Fibroblast of lung (primary cell): ENCODE measurements at places on chromosomes 7 and 10.
A peak's percentile ranks its signal among the peaks of the same experiment; 100 is the strongest.

- no peak overlapping the region for H3K4me3 ChIP-seq
- DNase-seq = no peak
- H3K27me3 ChIP-seq = no peaks in the 10 kb centered on the region
- no peaks in the 10 kb centered on the region for H3K36me3 ChIP-seq
- no peak overlapping the region for H3K27ac ChIP-seq
These were observed 22.9 kb downstream of the HIP1 start for GRCh38 chr7:75715864-75716263.

- no peaks in the 10 kb centered on the region for H3K4me1 ChIP-seq
- no peaks in the 10 kb centered on the region for H3K36me3 ChIP-seq
- no peaks in the 10 kb centered on the region for H3K27me3 ChIP-seq
- no peak overlapping the region for H3K4me3 ChIP-seq
These were observed 47.1 kb downstream of the ZNF680 start for GRCh38 chr7:64515781-64516180.

DNA sequence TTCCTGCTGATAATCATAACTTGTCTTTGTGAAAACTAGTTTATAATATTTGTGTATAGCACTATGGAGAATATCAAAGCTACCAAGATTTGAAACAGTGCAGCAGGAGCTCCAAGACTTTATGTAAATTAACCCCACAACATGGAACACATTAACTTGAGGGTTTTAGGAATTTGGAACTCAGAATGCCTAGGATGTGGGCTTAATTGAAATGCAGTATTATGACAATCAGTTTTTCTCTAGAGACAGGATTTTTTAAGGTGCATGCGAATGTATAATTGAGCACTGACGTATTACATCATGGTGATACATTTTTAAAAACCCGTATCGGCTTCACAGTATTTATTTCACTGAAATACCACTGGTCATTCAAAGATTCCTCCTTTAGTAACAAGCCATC lies 313.1 kb upstream of the DGKB start:
- H3K27me3 ChIP-seq = no peaks in the 10 kb centered on the region
- H3K4me1 ChIP-seq = no peaks in the 10 kb centered on the region
- no peak overlapping the region for H3K27ac ChIP-seq
- no peak for DNase-seq

DNA sequence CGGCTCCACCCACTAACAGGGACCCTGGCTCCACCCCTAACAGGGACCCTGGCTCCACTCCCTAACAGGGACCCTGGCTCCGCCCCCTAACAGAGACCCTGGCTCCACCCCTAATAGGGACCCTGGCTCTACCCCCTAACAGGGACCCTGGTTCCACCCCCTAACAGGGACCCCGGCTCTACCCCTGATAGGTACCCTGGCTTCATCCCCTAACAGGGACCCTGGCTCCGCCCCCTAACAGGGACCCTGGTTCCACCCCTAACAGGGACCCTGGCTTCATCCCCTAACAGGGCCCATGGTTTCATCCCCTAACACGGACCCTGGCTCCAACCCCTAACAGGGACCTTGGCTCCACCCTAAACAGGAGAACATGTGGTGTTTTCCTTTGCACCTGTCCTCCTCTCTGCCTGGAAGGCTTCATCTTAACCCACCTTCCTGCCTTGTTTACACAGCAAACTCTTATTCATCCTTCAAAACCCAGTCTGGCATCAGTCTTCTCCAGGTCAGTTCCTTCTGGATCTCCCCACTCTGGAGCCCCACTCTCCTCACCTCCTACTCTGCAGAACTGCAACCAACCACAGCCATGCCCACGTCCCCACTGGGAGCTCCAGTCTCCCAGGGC lies 58.0 kb downstream of the CHST15 start:
- H3K4me3 ChIP-seq = no peak overlapping the region
- DNase-seq = no peak
- H3K27me3 ChIP-seq = no peaks in the 10 kb centered on the region
- H3K27ac ChIP-seq = no peak overlapping the region

- peak overlapping the region; percentile 96 for H3K4me3 ChIP-seq
- peak; percentile 70 for DNase-seq
- H3K27me3 ChIP-seq = no peaks in the 10 kb centered on the region
- H3K4me1 ChIP-seq = no peaks in the 10 kb centered on the region
These were observed 924 bp downstream of the BMPR1A start for GRCh38 chr10:86757113-86757972.

- peaks cover 2% of the 10 kb centered on the region for H3K4me1 ChIP-seq
- no peaks in the 10 kb centered on the region for H3K36me3 ChIP-seq
- H3K4me3 ChIP-seq = no peak overlapping the region
- no peak overlapping the region for H3K27ac ChIP-seq
These were observed 18.3 kb downstream of the KLLN start for GRCh38 chr10:87844837-87845623.

DNA sequence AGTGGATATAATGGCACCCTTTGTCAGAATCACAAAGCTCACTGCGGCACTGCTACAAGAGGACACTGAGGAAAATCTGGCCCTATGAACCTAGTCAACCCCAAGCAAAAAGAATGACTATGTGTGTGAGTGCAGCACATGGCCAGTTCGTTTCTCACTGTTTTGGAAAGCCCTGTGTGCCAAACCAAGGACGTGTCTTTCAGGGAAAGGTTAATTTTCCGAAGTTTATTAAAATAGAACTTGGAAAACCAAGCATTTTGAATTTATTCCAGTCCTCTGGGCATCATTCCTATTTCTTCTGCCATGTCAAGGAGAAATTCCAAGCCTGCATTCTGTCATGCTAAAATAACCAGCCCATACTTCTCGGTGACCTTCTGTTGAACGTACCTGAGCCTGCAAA lies 471.8 kb downstream of the PLXDC2 start:
- H3K27ac ChIP-seq = no peak overlapping the region
- no peak for DNase-seq
- H3K4me1 ChIP-seq = no peaks in the 10 kb centered on the region
- H3K4me3 ChIP-seq = no peak overlapping the region

DNA sequence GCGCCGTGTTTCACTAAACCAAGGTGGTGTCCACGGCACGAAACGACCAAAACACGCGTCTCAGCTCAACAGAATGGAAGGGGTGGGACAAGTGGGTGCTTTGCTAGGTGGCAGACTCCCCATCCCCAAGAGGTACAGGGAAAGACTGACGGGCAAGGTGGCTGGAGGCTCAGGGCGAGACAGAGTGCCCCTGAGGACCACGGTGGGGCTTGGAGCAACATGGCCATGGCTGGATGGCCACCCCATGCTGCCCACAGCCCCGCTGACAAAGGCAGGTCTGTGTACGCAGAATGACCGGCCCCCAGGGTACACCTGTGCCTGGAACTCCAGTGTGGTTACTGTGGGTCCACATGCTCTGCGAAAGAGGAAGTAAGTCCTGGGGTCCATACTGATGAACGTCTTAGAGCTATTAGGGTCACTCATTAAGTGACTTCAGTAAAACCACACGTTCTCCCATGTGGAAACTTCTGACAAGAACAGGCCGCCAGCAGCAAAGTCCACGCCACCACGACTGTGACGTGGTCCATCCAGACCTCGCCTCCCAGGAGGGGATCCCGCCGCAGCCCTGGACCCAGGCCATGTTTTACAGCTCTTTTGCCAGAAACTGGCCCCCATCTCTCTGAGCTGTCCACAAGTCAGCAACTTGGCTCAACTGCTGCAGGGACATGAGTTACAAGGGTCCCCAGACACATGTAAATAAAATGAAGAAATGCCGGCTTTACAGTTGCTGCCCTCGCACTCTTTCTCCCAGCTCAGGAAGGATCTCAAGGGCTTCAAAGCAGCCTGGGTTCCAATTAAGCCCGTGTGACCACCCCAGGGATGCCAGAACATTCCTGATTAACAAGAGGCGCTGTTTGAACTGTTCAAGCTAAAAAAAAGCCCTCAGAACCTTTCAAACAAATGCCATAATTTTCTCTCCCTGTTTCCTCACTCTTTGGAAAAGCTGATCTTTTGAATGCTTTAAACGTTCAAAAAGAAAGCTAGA lies 66.8 kb downstream of the MAD1L1 start:
- no peak overlapping the region for H3K27ac ChIP-seq
- no peak for DNase-seq
- no peaks in the 10 kb centered on the region for H3K4me1 ChIP-seq
- H3K36me3 ChIP-seq = peaks cover 2% of the 10 kb centered on the region
- no peaks in the 10 kb centered on the region for H3K27me3 ChIP-seq

DNA sequence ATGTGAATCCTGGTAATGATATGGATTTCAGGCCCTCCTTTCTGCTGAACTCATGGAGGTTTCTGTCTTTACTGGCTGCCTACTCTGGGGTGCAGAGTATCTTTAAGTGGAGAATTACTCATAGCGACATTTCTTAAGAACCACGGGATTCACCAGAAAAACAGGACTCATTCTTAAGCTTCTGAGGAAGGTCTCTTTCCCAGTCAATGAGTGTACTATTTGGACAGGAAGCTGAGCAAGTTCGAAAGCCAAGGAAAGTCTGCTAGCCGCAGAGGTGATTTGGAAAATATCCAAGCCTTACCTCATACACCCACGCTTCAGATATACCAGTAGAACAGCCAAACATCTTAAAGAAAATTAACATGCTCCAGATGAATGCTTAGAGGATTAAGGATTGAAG lies 377.6 kb upstream of the MYO3A start:
- no peak overlapping the region for H3K27ac ChIP-seq
- no peaks in the 10 kb centered on the region for H3K4me1 ChIP-seq
- no peaks in the 10 kb centered on the region for H3K27me3 ChIP-seq
- H3K36me3 ChIP-seq = no peaks in the 10 kb centered on the region
- DNase-seq = no peak

GRCh38 chr7:29239638-29240037 lies 45.1 kb downstream of the CHN2 start:
- H3K36me3 ChIP-seq = no peaks in the 10 kb centered on the region
- H3K4me1 ChIP-seq = no peaks in the 10 kb centered on the region
- no peaks in the 10 kb centered on the region for H3K27me3 ChIP-seq
- DNase-seq = no peak
- no peak overlapping the region for H3K27ac ChIP-seq

DNA sequence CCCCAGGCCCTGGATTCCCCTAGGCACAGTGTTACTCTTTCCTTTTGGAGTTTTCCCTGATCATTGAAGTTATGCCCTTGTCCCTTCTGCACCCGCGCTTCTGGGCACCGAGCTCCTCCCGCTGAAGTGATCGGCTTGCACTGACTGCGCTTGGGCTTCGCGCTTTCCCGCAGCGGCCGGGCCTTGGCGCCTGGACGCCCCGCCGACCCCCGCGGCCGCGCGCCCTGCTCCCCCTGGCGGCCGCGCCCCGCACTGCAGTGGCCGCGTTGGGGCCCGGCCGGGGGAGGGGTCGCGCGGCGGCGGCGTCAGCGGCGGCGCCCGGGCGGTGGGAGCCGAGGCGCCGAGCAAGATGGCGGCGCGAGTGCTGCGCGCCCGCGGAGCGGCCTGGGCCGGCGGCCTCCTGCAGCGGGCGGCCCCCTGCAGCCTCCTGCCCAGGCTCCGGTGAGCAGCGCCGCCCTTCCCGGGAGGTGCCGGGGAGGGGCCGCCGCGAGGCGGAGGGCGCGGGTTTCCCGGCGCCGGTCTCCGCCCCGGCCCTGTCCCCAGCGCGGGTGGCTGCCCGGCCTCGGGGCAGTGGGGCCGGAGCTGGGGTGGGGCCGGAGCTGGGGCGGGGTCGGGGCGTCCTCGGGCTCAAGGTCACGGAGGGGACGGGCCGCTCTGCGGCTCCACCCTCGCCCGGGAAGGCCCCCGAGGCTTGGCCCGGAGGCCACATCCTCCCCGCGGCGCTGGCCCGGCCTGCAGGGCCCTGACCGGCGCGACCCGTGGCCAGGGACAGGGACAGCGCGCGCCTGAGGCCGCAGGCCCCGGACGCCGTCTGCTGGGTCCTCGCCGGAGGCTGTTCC lies at the start of gene NIPSNAP2:
Gene NIPSNAP2, plus strand, starts transcription at position 325 of the 839 bp plus-strand sequence. Its CDS starts 25 bp downstream, at position 350.
- H3K27me3 ChIP-seq = no peaks in the 10 kb centered on the region
- DNase-seq = peak; percentile 68
- peak within 1 kb of the TSS; percentile 53 for H3K4me3 ChIP-seq
- peaks cover 5% of the 10 kb centered on the region for H3K4me1 ChIP-seq

GRCh38 chr7:38315410-38315809 lies 42.0 kb upstream of the TARP start:
- no peak overlapping the region for H3K27ac ChIP-seq
- no peaks in the 10 kb centered on the region for H3K36me3 ChIP-seq
- no peak for DNase-seq
- no peaks in the 10 kb centered on the region for H3K4me1 ChIP-seq
- H3K27me3 ChIP-seq = peaks cover 2% of the 10 kb centered on the region
- H3K4me3 ChIP-seq = no peak overlapping the region

DNA sequence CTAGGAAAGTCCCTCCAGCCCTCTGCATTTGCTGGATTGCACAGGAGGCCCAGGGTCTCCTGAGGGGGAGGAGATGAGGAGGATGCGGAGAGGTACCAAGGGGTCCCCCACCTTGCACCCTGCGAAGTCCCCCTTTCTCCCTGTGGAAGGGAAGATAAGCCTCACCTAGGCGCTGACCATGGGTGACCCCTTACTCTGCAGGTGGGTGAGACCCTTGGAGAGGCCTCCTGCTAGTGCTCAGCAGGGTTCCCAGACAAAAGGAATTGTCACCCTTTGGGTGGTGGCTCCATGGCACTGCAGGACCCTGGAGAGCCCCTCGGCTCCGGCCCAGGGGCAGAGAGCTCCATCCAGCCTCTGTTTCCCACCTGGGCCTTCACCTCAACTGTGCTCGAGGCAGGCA lies 107.0 kb upstream of the RET start:
- H3K4me1 ChIP-seq = no peaks in the 10 kb centered on the region
- H3K27ac ChIP-seq = no peak overlapping the region
- no peak for DNase-seq
- no peaks in the 10 kb centered on the region for H3K27me3 ChIP-seq
- no peak overlapping the region for H3K4me3 ChIP-seq

DNA sequence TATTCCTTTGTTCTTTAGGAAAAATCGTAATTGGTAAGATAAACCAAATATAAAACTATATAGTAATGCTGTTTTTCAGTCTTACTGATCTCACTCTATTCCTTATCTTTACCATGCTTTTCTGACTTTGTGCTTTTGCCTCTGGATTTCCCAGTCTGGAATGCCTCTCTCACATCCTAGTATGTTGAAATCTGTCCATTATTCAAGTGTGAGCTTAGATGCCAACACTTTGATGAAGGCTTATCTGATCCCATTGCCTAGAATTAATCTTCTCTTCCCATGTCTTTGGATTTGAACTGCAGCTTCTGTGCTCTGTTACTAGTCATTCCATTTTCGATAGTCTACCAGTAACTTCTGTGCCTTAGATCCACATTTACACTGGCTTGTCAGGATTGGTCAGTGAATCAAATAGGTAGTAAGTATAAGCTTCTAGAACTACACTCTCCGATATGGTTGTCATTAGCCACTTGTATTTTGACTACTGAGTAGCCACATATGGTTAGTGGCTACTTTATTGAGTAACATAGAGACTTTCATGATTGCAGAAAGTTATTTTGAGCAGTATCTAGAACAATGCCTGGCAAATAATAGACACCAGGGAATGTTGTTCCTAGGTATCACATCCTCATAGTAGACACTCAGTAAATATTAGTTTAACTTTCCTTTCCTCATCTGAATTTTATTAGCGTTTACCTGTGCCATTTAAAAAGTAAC lies 92.9 kb downstream of the BMPR1A start:
- no peak overlapping the region for H3K4me3 ChIP-seq
- H3K4me1 ChIP-seq = peaks cover 2% of the 10 kb centered on the region
- no peaks in the 10 kb centered on the region for H3K36me3 ChIP-seq
- no peak for DNase-seq
- H3K27me3 ChIP-seq = no peaks in the 10 kb centered on the region
